ENCODE measurements at places on chromosomes 2 and 18. TPM values are rescaled to one million over a fixed set of nuclear protein-coding genes. Genes with fewer than 3 reads are reported as not detected.

DNA sequence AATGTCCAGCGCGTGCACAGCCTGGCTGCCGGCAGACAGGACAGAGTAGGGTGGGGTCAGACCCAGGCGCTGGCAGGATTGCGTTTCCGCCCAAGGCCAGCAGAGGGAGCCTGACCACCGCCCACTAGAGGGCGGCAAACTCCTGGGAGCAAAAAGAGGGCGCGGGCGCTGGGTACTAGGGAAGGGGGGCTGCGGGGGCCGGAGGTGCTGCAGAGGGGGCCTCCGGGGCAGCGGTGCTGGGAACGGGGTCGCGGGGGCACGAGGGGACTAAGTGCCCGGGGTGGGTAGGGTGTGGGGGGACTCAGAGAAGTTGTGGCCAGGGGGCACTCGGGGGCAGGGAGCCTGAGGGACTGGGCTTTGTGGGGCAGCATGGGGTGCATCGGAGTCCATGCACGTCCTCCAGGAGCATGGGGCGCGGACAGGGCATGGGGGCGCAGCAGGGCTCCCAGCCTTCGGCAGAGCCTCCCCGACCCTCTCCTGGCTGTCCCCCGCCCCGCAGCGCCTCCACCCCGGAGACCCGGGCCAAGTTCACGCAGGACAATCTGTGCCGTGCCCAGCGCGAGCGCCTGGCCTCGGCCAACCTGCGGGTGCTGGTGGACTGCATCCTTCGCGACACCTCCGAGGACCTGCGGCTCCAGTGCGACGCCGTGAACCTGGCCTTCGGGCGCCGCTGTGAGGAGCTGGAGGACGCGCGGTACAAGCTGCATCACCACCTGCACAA is 3.2 kb downstream of the TEKT4 start:
- peak; percentile 29 for DNase-seq

DNA sequence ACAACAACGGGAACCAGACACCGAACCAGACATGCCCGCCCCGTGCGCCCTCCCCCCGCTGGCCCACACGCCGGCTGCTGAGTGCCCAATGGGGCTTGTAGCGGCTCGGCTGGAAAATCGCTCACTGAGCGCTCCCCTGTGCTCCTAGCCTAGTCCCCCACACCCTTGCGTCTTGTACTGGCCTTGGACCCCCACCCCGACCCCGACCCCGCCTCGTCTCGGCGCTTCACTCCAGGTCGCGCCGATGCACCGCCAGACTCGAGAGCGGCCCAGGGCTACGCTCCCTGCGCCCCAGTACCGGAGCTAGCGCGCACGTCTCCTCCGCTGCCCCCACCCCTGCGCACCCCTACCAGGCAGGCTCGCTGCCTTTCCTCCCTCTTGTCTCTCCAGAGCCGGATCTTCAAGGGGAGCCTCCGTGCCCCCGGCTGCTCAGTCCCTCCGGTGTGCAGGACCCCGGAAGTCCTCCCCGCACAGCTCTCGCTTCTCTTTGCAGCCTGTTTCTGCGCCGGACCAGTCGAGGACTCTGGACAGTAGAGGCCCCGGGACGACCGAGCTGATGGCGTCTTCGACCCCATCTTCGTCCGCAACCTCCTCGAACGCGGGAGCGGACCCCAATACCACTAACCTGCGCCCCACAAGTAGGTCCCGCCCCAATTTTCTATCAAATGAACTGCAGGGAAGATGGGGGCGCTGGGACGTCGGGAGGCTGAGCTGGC is 1.5 kb downstream of the GAD1 start:
- no peak for DNase-seq

GRCh38 chr18:50924372-50924771 is 43.5 kb upstream of the ELAC1 start:
- no peak for DNase-seq

HNMT gene
- total RNA-seq: 40.7 TPM

- DNase-seq: no peak
Measured at GRCh38 chr2:180660881-180661685, 319.3 kb upstream of the UBE2E3 start.

RESP18 gene
- total RNA-seq: not detected

DNA sequence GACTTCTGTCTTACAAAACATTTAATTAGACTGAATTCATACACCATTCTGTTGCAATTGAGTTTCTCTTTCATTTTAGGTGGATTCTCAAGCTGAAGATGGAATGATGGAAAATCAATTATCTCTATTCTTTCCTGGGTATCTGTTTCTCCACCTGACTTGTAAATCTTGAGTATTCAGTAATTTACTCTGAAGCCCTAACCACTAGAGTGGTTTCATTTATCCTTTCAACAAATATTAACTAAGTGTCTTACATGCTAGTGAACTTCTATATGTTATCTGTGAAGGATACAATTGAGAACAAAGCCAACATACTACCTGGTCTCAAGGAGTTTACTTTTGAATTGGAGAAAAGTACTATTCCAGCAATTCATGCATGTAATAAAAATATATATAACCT is 94.1 kb upstream of the ZNF804A start:
- no peak for DNase-seq

DNA sequence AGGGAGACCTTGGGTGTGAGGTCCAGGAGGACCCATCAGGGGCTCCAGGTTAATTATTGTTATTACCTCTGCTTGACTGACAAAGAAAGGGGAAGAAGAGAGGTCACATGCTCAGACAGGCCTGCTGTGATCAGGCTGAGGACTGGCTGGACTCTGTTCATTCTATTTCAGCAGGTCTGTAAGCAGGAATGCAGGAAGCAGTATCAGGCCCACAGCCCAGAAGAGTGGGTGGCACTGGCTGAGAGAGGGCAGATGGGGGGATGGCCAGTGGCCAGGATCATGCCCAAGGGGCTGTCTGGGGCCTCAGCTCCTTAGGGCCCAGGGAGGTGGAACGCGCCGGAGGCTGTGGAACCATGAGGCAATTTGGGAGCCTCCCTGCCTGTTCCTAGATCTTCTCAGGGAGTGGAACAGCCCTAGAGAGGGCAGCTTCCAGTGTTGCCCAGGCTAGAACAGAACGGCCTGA is 43.7 kb upstream of the ZBTB7C start:
- no peak for DNase-seq

CNTNAP5 gene
- total RNA-seq: not detected

DNA sequence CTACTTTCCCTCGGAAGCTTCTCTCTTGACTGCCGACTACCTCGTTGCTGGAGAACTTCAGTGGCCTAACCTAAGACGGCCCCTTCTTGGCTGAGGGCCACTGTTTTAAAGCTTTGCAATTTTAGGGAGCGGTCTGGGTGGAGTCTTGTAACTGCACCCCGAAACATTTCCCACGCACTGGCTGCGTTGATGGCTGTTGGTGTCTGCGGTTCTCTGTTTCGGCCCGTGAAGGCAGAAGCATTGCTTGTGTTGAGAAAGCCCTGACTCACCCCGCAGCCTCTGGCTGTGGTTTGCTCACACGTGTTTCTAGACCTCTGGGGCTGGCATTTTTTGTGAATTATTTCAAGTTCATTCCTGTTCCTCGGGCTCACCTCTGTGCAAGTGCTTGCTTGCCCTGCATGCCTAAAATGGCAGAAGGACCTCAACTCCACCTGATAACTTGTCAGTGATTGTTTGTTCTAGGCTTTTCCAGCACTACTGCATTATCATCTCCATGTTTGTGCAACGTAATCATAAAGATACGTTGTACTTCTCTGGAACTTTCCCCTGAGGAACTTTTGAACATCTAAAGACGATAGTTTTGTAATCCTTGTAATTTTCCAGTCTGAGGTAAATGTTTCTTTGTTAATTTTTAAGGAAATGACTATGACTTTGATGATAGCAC is 94.2 kb upstream of the DLX2 start:
- peak; percentile 87 for DNase-seq

DNA sequence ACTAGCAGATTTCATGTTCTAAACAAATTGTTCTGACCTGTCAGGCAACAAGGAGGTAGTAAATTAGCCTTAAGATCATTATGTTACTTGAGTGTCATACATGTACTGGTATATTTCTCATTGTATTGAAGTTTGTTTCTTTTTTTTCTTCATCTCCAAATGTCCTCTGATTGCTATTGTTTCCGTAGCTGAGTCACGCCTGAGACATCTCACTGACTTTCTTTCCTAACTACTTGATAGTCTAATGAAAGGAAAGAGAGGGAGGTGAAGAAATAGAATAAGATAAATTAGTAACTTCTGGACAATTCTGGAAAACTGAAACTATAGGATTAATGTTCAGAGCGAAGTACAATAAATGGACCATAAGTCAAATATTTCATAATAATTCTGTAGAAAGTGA is 1049.9 kb downstream of the TSN start:
- DNase-seq: no peak

- no peak for DNase-seq
Measured at GRCh38 chr18:23547306-23547705, 39.0 kb downstream of the NPC1 start.

TSPYL6 gene
- total RNA-seq: not detected

MOGAT1 gene
- 0.24 TPM for total RNA-seq

GRCh38 chr2:27501042-27501441 is 4.4 kb downstream of the GCKR start:
- DNase-seq: no peak

GRCh38 chr2:218992703-218993344 is 398 bp downstream of the CRYBA2 start:
- peak; percentile 16 for DNase-seq

SLC14A1 gene
- 43.4 TPM for total RNA-seq

SEMA4C gene
- total RNA-seq: 41.0 TPM

DNA sequence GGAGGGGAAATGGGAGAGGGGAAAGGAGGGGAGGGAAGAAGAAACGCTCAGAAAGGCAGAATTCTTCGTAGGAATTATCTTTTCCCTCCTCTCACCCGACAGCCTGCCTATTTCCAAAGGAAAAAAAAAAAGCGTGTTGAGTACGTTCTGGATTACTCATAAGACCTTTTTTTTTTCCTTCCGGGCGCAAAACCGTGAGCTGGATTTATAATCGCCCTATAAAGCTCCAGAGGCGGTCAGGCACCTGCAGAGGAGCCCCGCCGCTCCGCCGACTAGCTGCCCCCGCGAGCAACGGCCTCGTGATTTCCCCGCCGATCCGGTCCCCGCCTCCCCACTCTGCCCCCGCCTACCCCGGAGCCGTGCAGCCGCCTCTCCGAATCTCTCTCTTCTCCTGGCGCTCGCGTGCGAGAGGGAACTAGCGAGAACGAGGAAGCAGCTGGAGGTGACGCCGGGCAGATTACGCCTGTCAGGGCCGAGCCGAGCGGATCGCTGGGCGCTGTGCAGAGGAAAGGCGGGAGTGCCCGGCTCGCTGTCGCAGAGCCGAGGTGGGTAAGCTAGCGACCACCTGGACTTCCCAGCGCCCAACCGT is at the start of gene GAD1:
Gene GAD1 (plus strand): TSS at position 384 of the 589 bp plus-strand sequence. CDS start 1,705 bp downstream, outside the sequence.
- peak; percentile 76 for DNase-seq

IMPACT gene
- total RNA-seq: 27.2 TPM

GAD1 gene
- 6.7 TPM for total RNA-seq

- DNase-seq: peak; percentile 100
Measured at GRCh38 chr2:11697103-11697871, 27.3 kb upstream of the NTSR2 start.

DTYMK gene
- 155 TPM for total RNA-seq

- peak; percentile 73 for DNase-seq
Measured at GRCh38 chr2:196274387-196274809, 103.0 kb upstream of the STK17B start.

DNA sequence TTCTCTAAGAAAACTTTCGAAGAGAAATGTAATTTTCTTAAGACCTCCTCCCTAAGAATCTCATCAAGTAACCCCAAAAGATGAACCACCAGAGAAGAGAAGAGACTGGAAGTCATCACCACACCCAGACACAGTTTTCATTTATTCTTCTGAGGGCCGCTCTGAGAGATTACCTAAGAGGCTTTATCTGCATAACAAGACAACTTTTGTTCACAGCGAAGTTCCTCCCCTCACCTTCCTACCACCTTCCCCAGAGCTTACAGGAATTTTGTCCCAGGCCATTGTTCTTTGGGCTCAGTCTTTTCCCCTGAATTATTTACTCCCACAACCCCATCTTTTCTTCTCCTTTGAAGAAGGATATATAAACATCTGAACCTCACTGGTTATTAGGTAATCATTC is 92.8 kb downstream of the AKAIN1 start:
- DNase-seq: no peak

EIF4E2 gene
- 150 TPM for total RNA-seq

DNA sequence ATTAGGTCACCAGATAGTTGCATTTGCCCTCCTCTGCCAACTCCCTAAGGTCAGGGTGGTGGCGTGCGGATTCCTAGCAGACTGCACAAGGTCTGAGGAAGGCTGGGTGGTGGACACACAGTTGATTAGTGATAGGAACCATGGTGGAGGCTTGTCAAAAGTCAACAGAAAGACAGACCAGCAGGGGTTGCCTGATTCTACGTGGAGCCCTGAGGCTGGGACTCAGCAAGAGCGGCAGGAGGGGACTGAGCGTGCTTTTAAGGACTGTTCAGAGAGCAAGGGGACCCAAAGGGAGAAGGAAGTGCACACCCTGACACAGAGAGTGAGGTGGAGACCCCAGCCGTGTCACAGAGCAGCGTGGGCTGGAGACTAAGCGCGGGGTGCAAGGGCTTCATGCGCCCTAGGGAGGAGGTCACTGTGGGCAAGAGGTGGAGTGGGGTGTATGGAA is 513.2 kb downstream of the RNF144A start:
- DNase-seq: no peak

- DNase-seq: peak; percentile 44
Measured at GRCh38 chr18:21997207-21998143, 171.9 kb upstream of the GATA6 start.

DNA sequence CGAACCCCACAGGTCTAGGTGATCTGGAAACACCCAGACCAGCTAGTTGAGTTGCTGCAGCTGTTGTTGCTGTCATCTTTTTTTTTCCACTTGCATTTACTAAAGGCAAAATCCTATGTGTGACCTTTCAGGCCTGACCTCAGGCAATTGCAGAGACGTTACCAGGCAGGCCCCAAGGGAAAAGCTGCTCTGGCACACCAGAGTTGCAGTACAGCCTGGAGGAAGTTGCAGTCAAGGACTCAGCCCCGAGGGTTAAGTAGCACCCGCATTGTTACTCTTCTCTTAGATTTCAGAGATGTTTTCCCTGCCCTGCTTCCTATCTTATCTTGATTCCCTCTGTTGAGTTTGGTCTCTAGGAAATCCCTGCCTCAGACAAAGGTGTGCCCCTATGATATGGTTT is 45.2 kb upstream of the SMAD2 start:
- no peak for DNase-seq

ANKRD29 gene
- 1.8 TPM for total RNA-seq

DNA sequence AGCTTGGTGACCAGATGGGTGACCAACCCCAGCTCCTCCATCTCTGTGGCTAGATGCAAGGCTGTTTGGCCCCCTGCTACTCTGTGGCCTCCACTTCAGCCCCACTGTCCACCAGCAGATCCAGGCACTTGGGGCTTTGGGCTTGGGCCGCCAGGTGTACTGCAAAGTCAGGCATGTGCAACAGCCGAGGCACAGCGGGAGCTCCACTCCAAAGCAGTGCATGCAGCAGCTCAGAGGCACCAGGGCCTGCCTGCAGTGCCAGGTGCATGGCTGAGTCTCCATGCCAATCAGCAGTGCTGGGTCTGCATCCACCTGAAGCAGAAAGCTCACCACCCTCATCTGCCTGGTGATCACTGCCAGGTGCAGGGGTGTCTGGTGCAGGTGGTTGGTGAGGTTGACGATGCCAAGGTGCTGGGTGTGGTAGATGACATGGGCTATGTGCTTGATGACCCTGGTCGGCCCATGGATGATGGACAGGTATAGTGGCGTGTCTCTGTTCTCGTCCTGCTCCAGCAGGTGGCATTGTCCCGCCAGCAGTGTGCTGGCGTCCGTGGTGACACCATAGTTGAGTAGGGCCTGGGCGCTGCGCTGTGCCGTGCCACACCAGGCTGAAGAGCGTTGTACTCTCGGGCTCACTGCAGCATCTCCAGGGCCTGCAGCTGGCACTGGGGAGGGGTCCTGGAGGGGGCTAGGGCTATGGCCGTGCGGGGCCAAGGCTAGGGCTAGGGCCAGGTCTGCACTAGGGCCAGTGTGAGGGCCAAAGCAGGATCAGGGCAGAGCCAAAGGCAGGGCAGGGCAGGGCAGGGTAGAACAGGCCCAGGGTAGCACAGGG is 1.0 kb upstream of the ANKRD62 start:
- peak; percentile 4 for DNase-seq
